ENCODE measurements at places on chromosomes 13 and 19.

DNA sequence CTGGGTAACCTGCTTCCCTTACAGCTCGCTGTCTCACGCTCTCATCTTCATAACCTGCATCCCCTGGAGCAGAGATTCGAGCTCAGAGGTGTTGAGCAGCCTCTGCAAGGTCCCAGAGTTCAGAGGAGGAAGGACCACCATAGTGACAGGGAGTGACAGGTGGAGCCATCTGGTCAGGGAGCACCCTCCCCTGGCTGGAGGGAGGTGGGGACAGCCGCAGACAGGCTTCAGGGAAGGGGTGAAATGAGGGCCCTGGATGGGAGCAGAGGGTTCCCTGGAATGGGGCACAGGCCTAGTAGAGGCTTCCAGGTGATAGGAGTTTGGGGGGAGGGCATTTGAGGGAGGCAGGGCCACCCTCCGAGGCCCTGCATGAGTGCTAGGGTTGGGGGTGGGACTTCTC is 82.1 kb downstream of the ZNF429 start:
- no peak for DNase-seq

DNA sequence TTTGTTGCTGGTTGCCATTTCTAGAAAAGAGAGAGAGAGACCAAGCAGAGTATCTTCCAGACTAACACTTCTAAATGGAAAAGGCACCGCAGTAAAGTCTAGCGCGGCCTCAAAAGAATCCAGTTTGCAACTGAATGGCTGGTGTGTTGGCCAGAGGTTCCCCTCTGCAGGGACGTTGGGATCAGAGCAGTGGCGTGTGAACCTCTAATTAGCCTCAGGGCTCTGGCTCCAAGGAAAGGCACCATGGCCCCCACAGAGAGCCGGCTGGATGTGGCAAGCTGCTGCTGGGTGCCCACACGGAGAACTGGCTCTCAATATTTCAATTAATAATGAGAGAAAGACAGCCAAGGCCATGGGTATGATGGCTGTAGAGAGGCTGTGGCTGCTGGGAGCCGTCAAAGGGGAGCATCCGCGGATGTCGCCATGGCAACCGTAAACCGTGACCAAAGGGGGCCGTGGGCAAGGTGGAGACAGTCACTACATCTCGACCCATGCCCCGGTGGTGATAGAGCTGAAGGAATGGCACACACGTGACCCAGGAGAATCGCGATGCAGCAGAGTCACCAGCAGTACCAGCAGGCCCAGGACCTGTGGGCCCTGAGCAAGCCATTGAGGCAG is 9.5 kb downstream of the VSTM2B start:
- DNase-seq = no peak

- no peak for DNase-seq
Observed at GRCh38 chr13:83440465-83440864, 441.8 kb downstream of the SLITRK1 start.

DNA sequence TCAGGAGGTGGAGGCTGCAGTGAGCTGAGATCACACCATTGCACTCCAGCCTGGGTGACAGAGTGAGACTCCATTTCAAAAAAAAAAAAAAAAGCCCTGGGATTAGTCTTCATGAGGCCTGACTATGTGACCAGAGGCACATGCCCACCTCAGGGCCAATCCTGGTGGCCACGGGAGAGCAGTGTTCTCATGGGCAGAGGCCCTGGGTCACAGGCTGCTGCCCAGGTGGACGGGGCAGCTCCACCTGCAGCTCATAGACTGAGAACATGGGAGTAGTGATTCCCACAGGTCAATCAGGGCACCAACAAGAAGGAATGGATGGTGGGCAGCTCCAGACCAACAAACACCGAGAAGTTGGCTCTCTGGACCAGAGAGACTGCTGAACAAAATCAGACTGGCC is 26.1 kb upstream of the PEPD start:
- no peak for DNase-seq

DNA sequence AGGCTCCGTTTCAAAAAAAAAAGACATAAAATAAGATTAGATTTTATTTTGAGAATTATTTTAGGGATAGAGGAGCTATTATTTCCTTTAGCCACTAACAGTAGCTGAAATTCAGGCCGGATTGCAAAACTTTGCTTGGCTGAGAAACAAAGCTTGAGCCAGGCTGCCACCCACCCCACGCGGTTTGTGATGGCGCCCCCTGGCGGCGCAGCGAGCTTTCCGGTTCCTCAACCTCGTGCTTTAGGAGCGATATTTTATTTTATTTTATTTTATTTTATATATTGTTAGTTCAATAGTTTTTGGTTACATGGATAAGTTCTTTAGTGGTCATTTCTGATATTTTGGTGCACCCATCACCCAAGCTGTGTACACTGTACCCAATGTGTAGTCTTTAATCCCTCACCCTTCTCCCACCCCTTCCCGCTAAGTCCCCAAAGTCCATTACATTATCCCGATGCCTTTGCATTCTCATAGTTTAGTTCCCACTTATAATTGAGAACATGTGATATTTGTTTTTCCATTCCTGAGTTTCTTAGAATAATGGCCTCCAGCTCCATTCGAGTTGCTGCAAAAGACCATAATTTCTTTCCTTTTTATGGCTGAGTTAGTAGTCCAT is 19.8 kb upstream of the CEACAM4 start:
- DNase-seq = no peak

GRCh38 chr19:13646758-13647157 is 117.6 kb upstream of the MRI1 start:
- no peak for DNase-seq

- no peak for DNase-seq
Observed at GRCh38 chr13:82129281-82129680, 1753.0 kb downstream of the SLITRK1 start.

GRCh38 chr13:99652141-99652540 is 150.9 kb downstream of the TM9SF2 start:
- DNase-seq = no peak

- DNase-seq = no peak
Observed at GRCh38 chr19:50269653-50270052, 59.5 kb downstream of the KCNC3 start.

DNA sequence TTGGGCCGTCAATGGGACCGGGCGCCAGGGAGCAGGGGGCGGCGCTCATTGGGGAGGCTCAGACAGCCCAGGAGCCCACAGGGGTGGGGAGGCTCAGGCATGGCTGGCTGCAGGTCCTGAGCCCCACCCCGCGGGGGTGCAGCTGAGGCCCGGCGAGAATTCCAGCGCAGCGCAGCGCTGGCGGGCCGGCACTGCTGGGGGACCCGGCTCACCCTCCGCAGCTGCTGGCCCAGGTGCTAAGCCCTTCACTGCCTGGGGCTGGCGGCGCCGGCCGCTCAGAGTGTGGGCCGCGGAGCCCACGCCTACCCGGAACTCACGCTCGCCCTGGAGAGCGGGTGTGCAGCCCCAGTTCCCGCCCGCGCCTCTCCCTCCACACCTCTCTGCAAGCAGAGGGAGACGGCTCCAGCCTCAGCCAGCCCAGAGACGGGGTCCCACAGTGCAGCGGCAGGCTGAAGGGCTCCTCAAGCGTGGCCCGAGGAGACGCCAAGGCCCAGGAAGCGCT is 1227.4 kb downstream of the PCDH17 start:
- DNase-seq = no peak

Measured in NCI-H2081 treated with DMSO at 0.1 percent for 48 hours (cell line).